ENCODE measurements at places on chromosomes 6 and 20.
A peak's percentile ranks its signal among the peaks of the same experiment; 100 is the strongest.

GRCh38 chr20:22577515-22578220, 6.7 kb downstream of the FOXA2 start:
- no peak for DNase-seq

- DNase-seq = no peak
Measured at GRCh38 chr6:4382362-4382853, 247.0 kb upstream of the ECI2 start.

- peak; percentile 44 for DNase-seq
Measured at GRCh38 chr6:105869835-105870440, 216.2 kb upstream of the PRDM1 start.

- DNase-seq = no peak
Measured at GRCh38 chr20:41152108-41152757, 14.9 kb downstream of the PLCG1 start.

GRCh38 chr6:42522942-42523814, 40.7 kb upstream of the UBR2 start:
- DNase-seq = no peak
